Activated CD8-positive, alpha-beta memory T cell treated with anti-CD3 and anti-CD28 coated beads, Interleukin-2, amount 10 ng/mL, durations not matched to agents 7 days and 5 days (primary cell): ENCODE measurements at places on chromosomes 13 and 19. TPM values are rescaled to one million over a fixed set of nuclear protein-coding genes. Genes with fewer than 3 reads are reported as not detected.

- DNase-seq = no peak
- H3K4me3 ChIP-seq = no peak overlapping the region
These were observed 228.5 kb downstream of the RFC3 start for GRCh38 chr13:34046457-34046856.

DNA sequence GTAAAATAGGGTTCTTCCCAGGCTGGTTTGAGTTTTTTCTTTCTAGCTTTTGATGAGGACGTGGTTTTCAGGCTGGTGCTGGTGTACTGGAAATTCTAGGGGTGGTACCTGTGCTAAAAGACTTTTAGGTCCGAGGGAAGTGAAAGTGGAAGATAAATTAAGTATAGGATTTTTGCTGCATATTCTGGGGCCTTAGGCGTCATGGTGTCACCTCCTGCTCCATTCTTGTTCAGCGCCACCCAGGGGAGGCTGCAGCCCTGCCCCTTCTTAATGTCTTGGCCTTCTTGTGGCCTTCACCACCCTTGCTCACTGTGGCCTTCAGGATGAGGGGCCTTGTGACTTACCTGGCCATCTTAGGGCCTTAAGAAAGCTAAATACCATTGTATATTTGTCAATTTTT lies 12.4 kb downstream of the ZNF552 start:
- H3K36me3 ChIP-seq = peaks cover 35% of the 10 kb centered on the region
- H3K4me1 ChIP-seq = peaks cover 28% of the 10 kb centered on the region
- no peak for DNase-seq
- H3K4me3 ChIP-seq = no peak overlapping the region
- peak overlapping the region; percentile 14 for H3K27ac ChIP-seq
- no peaks in the 10 kb centered on the region for H3K27me3 ChIP-seq

DNA sequence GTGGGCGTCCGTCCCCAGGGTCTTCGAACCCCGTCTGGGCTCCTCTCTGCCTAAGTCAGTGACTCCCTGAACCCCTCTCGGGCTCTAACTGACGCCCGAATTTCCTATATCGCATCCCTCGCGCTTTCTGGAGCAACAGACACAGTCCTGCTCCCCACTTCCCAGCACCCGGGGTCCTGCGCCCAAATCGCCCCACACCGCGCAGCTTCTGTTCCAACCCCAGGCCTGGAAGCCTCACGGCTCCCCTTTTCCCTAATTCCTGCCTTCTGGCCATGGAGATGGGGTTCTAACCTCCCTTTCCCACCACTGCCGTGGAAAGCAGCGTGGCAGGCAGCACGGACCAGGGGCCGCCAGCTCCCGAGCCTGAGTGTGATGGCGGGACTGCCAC lies 1.6 kb upstream of the GRTP1 start:
- peaks cover 28% of the 10 kb centered on the region for H3K27me3 ChIP-seq
- H3K27ac ChIP-seq = no peak overlapping the region
- DNase-seq = no peak
- H3K4me3 ChIP-seq = no peak overlapping the region

DNA sequence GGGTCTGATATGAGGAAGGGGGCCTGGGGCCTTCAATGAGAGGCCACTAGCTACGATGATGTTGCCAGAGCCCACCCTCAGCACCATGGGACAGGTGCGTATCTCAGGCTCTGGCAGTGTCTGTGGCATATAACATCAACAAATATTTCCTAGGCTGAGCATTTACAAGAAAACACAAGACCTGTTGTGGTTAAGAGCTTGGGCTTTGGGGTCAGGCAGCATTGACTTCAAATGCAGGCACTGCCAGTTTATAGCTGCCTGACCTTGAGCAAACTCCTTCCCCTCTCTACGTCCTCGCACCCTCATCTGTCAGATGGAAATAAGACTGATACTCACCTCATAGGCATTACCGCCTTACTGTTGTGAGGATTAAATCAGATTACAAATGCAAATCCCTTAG lies 156.0 kb downstream of the KATNAL1 start:
- H3K4me1 ChIP-seq = peaks cover 65% of the 10 kb centered on the region
- H3K36me3 ChIP-seq = no peaks in the 10 kb centered on the region
- peak; percentile 61 for DNase-seq
- H3K27me3 ChIP-seq = no peaks in the 10 kb centered on the region
- peak overlapping the region; percentile 37 for H3K27ac ChIP-seq

DNA sequence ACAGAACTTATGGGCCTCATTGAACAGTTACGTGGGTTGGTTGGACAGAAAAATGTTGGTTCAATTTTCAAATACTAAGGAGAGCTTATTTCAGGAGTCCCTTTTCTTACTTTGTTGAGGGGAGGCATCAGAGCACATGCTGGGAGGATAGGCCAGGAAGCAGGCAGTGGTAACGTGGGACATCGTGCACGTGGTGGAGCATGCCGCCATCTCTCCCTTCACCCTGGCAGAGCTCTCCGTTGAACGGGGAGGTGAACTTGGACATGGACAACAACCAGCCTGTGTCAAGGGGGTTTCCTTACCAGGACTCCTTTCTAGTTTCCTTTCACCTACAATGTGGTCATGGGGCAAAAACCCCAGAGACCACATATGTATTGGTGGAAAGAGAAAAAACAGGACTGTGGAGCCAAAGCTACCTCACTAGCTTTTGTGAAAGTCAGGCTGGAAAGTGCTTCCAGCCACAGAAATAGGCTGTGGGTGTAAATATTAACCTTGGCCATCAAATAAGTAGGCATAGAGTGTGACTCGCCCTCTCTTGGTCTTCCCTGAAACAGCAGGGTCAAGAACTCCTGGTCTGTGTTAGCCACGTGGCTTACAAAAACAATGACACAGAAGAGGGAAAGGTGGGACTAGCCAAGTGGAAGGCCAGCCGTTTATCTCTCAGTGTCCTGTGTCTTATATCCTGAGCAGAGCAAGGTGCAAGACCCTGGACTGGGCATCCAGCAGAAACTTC lies 14.4 kb downstream of the MICOS13 start:
- no peak overlapping the region for H3K4me3 ChIP-seq
- no peaks in the 10 kb centered on the region for H3K27me3 ChIP-seq
- no peak for DNase-seq
- peaks cover 52% of the 10 kb centered on the region for H3K36me3 ChIP-seq
- H3K4me1 ChIP-seq = peaks cover 25% of the 10 kb centered on the region

DNA sequence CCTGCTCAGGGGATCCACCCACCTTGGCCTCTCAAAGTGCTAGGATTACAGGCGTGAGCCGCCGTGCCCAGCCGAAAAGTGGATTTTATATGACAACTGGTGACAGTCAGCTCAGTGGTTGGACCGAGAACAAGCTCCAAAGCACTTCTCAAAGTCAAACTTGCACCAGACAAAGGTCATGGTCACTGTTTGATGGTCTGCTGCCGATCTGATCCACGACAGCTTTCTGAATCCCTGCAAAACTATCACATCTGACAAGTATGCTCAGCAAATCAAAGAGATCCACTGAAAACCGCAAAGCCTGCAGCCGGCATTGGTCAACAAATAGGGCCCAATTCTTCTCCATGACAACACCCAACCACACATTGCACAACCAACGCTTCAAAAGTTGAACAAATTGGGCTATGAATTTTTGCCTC lies 21.6 kb upstream of the NAA16 start:
- H3K27ac ChIP-seq = no peak overlapping the region
- H3K4me3 ChIP-seq = no peak overlapping the region
- no peak for DNase-seq
- H3K36me3 ChIP-seq = peaks cover 2% of the 10 kb centered on the region

GRCh38 chr13:114225610-114226009 lies 9.1 kb upstream of the CDC16 start:
- peaks cover 15% of the 10 kb centered on the region for H3K27me3 ChIP-seq
- peaks cover 21% of the 10 kb centered on the region for H3K4me1 ChIP-seq
- DNase-seq = no peak
- no peak overlapping the region for H3K4me3 ChIP-seq
- no peaks in the 10 kb centered on the region for H3K36me3 ChIP-seq

- DNase-seq = peak; percentile 74
- H3K36me3 ChIP-seq = peaks cover 22% of the 10 kb centered on the region
- peaks cover 77% of the 10 kb centered on the region for H3K4me1 ChIP-seq
- H3K27ac ChIP-seq = peak overlapping the region; percentile 99
- H3K4me3 ChIP-seq = peak overlapping the region; percentile 51
These were observed 7.9 kb upstream of the PDE4A start for GRCh38 chr19:10412257-10412977.

GRCh38 chr13:71864094-71864985 lies 2.7 kb downstream of the DACH1 start:
- peaks cover 52% of the 10 kb centered on the region for H3K27me3 ChIP-seq
- H3K4me1 ChIP-seq = peaks cover 18% of the 10 kb centered on the region
- peak overlapping the region; percentile 53 for H3K4me3 ChIP-seq
- peaks cover 5% of the 10 kb centered on the region for H3K36me3 ChIP-seq

- no peak overlapping the region for H3K4me3 ChIP-seq
- H3K27me3 ChIP-seq = no peaks in the 10 kb centered on the region
- H3K36me3 ChIP-seq = peaks cover 60% of the 10 kb centered on the region
These were observed 11.3 kb upstream of the PLA2G4C start for GRCh38 chr19:48121909-48122371.

The ZNF471 gene
- total RNA-seq = 0.55 TPM

The CFD gene
- total RNA-seq = 0.66 TPM
